ENCODE measurements at places on chromosomes 2 and 18. TPM values are rescaled to one million over a fixed set of nuclear protein-coding genes. Genes with fewer than 3 reads are reported as not detected.

GRCh38 chr2:14614017-14614416 is 18.5 kb upstream of the LRATD1 start:
- H3K27me3 ChIP-seq = no peaks in the 10 kb centered on the region
- H3K27ac ChIP-seq = no peak overlapping the region
- no peak for DNase-seq
- no peaks in the 10 kb centered on the region for H3K36me3 ChIP-seq
- H3K4me3 ChIP-seq = no peak overlapping the region

The GPC1 gene
- total RNA-seq = 88.5 TPM

GRCh38 chr18:23230686-23231085 is 95.4 kb downstream of the CABLES1 start:
- no peaks in the 10 kb centered on the region for H3K27me3 ChIP-seq
- peaks cover 3% of the 10 kb centered on the region for H3K4me1 ChIP-seq
- no peak overlapping the region for H3K4me3 ChIP-seq
- no peak for DNase-seq
- H3K27ac ChIP-seq = no peak overlapping the region

- H3K27me3 ChIP-seq = peaks cover 13% of the 10 kb centered on the region
- peak overlapping the region; percentile 95 for H3K27ac ChIP-seq
- peaks cover 9% of the 10 kb centered on the region for H3K36me3 ChIP-seq
- peak overlapping the region; percentile 81 for H3K4me3 ChIP-seq
Observed at GRCh38 chr2:237591141-237591881, 777 bp upstream of the RAB17 start.

- H3K4me1 ChIP-seq = peaks cover 24% of the 10 kb centered on the region
- H3K36me3 ChIP-seq = no peaks in the 10 kb centered on the region
Observed at GRCh38 chr2:120241684-120242083, 11.0 kb upstream of the RALB start.

DNA sequence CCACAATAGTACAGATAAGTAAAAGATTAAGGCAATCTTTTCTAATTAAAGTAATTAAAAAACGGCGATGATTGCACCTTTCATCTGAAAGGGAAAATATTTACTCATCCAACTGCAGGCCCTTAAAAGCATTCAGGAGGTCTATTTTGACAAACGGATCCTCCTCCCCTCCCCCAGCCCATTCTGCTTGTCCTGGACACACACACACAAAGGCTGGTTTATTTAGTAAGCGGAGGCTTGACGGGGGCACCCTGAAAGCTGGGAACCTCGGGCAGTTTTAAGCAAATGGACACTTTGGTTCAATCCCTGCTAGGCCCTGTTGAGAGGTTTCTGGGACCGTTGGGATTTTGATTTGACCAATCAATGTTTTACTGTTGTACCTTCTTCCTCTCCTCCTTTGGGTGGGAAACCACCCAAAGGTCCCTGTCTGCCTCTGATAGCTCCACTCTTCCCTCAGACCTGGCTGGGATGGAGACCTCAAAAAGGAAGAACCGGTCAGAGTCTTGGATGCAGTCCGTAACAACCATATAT is 135.8 kb upstream of the HAAO start:
- H3K27ac ChIP-seq = peak overlapping the region; percentile 96
- H3K36me3 ChIP-seq = no peaks in the 10 kb centered on the region
- peaks cover 74% of the 10 kb centered on the region for H3K4me1 ChIP-seq
- H3K27me3 ChIP-seq = no peaks in the 10 kb centered on the region
- no peak for DNase-seq

GRCh38 chr2:451495-451894 is 163.6 kb upstream of the ALKAL2 start:
- H3K4me3 ChIP-seq = no peak overlapping the region
- peaks cover 7% of the 10 kb centered on the region for H3K27me3 ChIP-seq
- DNase-seq = no peak
- H3K4me1 ChIP-seq = peaks cover 26% of the 10 kb centered on the region
- no peak overlapping the region for H3K27ac ChIP-seq
- H3K36me3 ChIP-seq = no peaks in the 10 kb centered on the region

- no peaks in the 10 kb centered on the region for H3K27me3 ChIP-seq
- DNase-seq = no peak
- peaks cover 1% of the 10 kb centered on the region for H3K36me3 ChIP-seq
- H3K4me1 ChIP-seq = peaks cover 33% of the 10 kb centered on the region
Observed at GRCh38 chr2:66966631-66967030, 430.5 kb upstream of the ETAA1 start.

The GRB14 gene
- 46.3 TPM for total RNA-seq

- H3K27ac ChIP-seq = no peak overlapping the region
- no peaks in the 10 kb centered on the region for H3K36me3 ChIP-seq
- H3K4me1 ChIP-seq = no peaks in the 10 kb centered on the region
- H3K27me3 ChIP-seq = peaks cover 19% of the 10 kb centered on the region
- no peak for DNase-seq
Observed at GRCh38 chr2:171529914-171530313, 7.6 kb downstream of the CYBRD1 start.

The CIB4 gene
- total RNA-seq = not detected

- peaks cover 30% of the 10 kb centered on the region for H3K27me3 ChIP-seq
- H3K27ac ChIP-seq = no peak overlapping the region
- H3K4me1 ChIP-seq = peaks cover 6% of the 10 kb centered on the region
- H3K4me3 ChIP-seq = no peak overlapping the region
- DNase-seq = no peak
Observed at GRCh38 chr18:37251679-37252078, 313.9 kb downstream of the CELF4 start.

DNA sequence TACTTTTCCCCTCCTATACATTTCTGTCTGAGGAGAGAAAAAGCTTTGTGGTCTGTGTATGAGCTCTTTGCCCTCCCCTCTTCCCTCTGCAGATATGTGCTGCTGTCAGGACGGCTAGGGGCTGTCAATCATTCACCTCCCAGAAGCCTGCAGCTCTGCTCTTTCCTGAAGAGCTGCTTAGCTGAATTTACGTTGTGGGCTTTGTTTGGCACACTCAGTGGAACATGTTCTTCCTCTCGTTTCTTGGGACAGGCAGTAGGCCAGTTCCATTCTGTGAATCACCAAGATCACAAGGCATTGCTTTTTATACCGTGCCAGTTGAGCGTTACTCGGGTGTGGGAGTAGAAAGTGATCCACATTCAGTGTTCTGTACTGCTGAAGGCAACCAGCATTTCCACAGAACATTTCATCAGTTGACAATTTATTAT is 136.7 kb downstream of the LAMA3 start:
- no peak overlapping the region for H3K27ac ChIP-seq
- no peaks in the 10 kb centered on the region for H3K36me3 ChIP-seq
- H3K4me1 ChIP-seq = peaks cover 2% of the 10 kb centered on the region
- peaks cover 9% of the 10 kb centered on the region for H3K27me3 ChIP-seq
- DNase-seq = no peak

- H3K27me3 ChIP-seq = no peaks in the 10 kb centered on the region
- H3K36me3 ChIP-seq = peaks cover 1% of the 10 kb centered on the region
- no peak for DNase-seq
- no peak overlapping the region for H3K27ac ChIP-seq
- no peak overlapping the region for H3K4me3 ChIP-seq
Observed at GRCh38 chr18:7579918-7580542, 12.9 kb downstream of the PTPRM start.
